ENCODE measurements at places on chromosomes 1 and 21.

GRCh38 chr1:7109901-7110300 lies 324.6 kb downstream of the CAMTA1 start:
- no peak for DNase-seq
- H3K27ac ChIP-seq, result no peak overlapping the region
- no peaks in the 10 kb centered on the region for H3K27me3 ChIP-seq
- no peaks in the 10 kb centered on the region for H3K36me3 ChIP-seq
- no peak overlapping the region for H3K4me3 ChIP-seq
- H3K4me1 ChIP-seq, result no peaks in the 10 kb centered on the region

DNA sequence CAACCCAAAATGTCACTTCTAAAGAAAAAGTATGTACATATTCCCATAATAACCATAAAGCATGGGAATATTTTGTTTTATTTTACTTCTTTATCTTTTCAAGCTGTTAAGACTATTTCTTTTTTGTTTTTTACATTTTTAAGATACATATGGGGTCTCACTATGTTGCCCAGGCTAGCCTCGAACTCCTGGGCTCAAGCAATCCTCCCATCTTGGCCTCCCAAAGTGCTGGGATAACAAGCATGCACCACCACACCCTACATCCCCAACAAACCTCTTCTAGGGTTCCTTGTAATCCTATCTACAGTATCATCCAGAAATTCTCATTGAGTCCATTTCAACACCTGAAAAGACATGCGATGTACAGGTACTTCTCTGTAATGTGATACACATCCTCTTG lies 87.5 kb downstream of the TM2D1 start:
- no peak overlapping the region for H3K4me3 ChIP-seq
- H3K27me3 ChIP-seq, result no peaks in the 10 kb centered on the region
- H3K27ac ChIP-seq, result no peak overlapping the region
- H3K36me3 ChIP-seq, result no peaks in the 10 kb centered on the region

GRCh38 chr1:76866566-76866965 lies 714 bp upstream of the ST6GALNAC5 start:
- H3K36me3 ChIP-seq, result no peaks in the 10 kb centered on the region
- H3K27ac ChIP-seq, result no peak overlapping the region
- no peak for DNase-seq
- no peak overlapping the region for H3K4me3 ChIP-seq
- H3K27me3 ChIP-seq, result no peaks in the 10 kb centered on the region
- H3K4me1 ChIP-seq, result no peaks in the 10 kb centered on the region

- H3K4me3 ChIP-seq, result no peak overlapping the region
- DNase-seq, result no peak
- H3K27ac ChIP-seq, result no peak overlapping the region
- H3K36me3 ChIP-seq, result no peaks in the 10 kb centered on the region
- H3K4me1 ChIP-seq, result no peaks in the 10 kb centered on the region
Observed at GRCh38 chr1:244802041-244802440, 33.4 kb upstream of the COX20 start.

GRCh38 chr21:34900376-34900775 lies 148.7 kb downstream of the RUNX1 start:
- DNase-seq, result no peak
- H3K27ac ChIP-seq, result no peak overlapping the region
- H3K36me3 ChIP-seq, result no peaks in the 10 kb centered on the region
- H3K27me3 ChIP-seq, result no peaks in the 10 kb centered on the region

GRCh38 chr1:125065821-125066180 lies 3881.0 kb downstream of the SRGAP2C start:
- H3K27ac ChIP-seq, result no peak overlapping the region
- no peaks in the 10 kb centered on the region for H3K4me1 ChIP-seq
- H3K4me3 ChIP-seq, result no peak overlapping the region
- H3K36me3 ChIP-seq, result no peaks in the 10 kb centered on the region
- no peak for DNase-seq

GRCh38 chr1:164961715-164962114 lies 394.8 kb downstream of the LMX1A start:
- H3K4me3 ChIP-seq, result no peak overlapping the region
- DNase-seq, result no peak
- no peaks in the 10 kb centered on the region for H3K4me1 ChIP-seq
- H3K36me3 ChIP-seq, result no peaks in the 10 kb centered on the region
- no peak overlapping the region for H3K27ac ChIP-seq

DNA sequence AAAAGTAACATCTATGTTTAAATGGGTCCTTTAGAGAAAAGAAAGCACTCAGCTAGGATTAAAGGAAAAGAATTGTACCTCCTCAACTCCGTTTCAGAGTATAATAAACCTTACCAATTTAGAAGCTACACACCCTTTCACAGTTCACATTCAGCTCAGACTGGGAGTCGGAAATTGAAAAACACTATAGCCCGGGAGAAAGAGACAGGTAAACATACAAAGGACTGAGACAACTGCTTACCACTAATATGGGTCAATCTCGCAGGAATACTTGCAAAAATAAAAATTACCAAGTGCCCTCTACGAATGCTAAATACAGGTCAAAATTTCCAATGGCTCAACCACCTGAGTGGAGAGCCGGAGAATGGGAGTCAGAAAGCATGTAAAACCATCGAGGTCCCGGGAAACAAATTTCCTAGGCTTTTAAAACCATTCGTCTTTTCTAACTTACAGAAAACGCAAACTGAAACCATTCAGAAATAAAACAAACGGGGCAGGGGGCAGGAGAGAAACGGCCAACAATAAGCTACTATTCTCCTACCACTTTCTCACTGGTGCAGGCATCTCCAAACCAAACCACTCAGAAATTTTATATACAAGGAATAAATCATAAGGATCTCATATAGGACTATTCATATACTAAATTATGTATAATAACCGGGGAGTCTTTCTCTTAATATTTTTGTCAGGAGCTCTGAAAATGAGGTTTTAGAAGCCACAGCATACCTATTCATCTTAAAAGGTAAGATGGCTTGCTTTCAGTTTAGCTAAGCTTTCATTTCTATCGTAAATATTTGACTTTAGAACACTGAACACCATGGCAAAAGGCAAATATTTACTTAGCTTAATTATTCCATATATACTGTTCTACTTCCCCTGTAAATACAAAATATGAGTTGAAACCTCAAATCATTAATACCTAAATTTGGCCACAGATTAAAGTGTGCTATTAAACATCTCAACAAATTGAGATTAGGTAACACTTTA lies 136.5 kb downstream of the RERE start:
- peaks cover 11% of the 10 kb centered on the region for H3K4me1 ChIP-seq
- no peaks in the 10 kb centered on the region for H3K36me3 ChIP-seq
- H3K27ac ChIP-seq, result no peak overlapping the region
- DNase-seq, result no peak
- H3K27me3 ChIP-seq, result no peaks in the 10 kb centered on the region

DNA sequence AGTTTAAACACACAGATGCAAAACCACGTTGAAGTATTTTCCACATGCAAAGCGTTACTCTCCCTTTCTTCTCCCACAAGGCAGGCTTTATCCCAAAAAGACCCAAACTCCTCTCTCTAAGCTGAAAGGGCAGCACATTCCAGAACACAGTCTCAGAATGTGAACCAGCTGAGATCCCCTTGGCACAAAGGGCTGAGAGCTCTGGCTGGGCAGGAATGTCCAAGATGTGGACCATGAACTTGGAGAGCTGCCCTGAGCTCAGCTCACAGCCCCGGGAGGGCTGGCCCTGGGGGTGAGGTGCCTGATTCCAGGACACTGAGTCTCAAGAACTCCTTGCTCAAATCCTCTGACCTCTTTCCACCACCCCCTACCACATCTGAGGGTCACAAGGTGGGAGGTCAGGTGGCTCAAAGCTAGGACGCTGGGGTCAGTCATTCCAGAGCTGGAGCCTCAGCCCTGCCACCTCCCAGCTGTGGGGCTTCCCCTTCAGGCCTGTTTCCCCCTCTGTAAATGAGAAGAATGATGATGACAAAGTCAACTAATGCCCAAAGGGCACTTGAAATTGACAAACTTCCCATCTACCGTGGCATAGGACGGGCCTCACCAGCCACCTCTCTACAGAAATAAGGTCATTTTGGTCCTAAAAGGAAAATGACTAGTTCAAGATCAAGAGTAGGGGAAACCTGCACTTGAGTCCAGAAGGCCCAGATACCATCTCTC lies 11.5 kb downstream of the ALDH4A1 start:
- no peak for DNase-seq
- H3K27me3 ChIP-seq, result no peaks in the 10 kb centered on the region
- H3K36me3 ChIP-seq, result no peaks in the 10 kb centered on the region
- no peak overlapping the region for H3K4me3 ChIP-seq

DNA sequence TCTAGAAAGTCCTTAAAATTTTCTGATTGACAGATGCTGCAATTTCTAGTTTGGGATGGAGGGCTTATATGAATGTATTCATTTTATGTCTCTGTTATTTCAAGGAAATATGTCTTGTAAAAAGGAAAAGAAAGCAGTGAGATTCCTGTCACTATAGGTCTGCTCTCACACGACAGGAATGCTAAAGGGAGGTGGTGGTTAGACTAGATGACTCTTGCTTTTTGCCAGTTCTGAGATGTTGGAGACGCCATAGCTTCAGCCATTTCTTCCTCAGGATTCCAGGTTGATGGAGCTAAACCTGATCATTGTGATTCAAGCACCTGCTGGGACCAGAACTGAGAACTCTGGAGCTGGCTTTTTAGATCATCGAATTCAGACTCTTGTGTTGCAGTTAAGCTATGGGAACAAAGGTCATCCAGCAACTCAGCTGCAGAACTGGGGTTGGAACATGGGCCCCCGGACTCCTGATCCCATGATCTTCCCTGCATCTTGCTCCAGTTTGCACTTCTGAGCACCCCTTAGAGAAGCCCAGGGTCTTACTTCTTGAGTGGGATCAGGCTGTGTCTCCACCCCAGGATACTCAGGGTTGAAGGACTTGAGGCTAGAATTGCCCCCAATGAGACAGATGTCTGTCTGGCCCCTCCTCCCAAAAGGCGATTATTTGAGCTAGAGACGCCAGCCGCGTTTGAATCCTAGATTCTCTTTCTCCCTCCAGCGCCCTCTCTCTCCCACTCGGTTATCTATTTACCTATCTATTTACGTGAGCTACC lies 46.7 kb upstream of the FOXO6 start:
- H3K4me1 ChIP-seq, result peaks cover under 1% of the 10 kb centered on the region
- DNase-seq, result peak; percentile 42
- H3K36me3 ChIP-seq, result no peaks in the 10 kb centered on the region
- no peak overlapping the region for H3K27ac ChIP-seq
- H3K27me3 ChIP-seq, result no peaks in the 10 kb centered on the region
- no peak overlapping the region for H3K4me3 ChIP-seq

GRCh38 chr21:44353191-44353970 lies at the start of gene TRPM2:
TSS of gene TRPM2 (plus strand) at chr21:44353621. CDS start at chr21:44353701, 80 bp downstream.
- no peaks in the 10 kb centered on the region for H3K27me3 ChIP-seq
- H3K36me3 ChIP-seq, result no peaks in the 10 kb centered on the region
- no peak for DNase-seq
- no peak within 1 kb of the TSS for H3K27ac ChIP-seq
- H3K4me3 ChIP-seq, result no peak within 1 kb of the TSS

Data from mesendoderm (in vitro differentiated cells).